ENCODE measurements at places on chromosomes 1 and 21.
A peak's percentile ranks its signal among the peaks of the same experiment; 100 is the strongest.

GRCh38 chr1:11838349-11839272, 9.0 kb downstream of the NPPA start:
- DNase-seq, result peak; percentile 67

DNA sequence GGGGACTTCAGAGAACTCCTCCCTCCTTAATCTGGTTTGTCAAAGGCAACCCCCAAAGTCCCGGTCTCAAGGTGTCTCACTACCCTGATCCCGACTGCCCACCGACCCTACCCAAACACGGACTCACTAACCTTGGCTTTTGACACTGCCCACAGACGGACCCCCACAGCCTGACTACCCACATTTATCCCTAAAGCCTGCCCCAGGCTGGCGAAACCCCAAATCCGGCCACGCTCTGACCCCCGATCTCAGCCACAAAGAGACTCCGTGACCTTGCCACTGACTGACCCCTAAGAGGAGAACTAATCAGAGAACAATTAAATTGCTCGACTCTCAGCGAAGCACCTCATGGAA, 5.2 kb downstream of the ID3 start:
- DNase-seq, result no peak

DNA sequence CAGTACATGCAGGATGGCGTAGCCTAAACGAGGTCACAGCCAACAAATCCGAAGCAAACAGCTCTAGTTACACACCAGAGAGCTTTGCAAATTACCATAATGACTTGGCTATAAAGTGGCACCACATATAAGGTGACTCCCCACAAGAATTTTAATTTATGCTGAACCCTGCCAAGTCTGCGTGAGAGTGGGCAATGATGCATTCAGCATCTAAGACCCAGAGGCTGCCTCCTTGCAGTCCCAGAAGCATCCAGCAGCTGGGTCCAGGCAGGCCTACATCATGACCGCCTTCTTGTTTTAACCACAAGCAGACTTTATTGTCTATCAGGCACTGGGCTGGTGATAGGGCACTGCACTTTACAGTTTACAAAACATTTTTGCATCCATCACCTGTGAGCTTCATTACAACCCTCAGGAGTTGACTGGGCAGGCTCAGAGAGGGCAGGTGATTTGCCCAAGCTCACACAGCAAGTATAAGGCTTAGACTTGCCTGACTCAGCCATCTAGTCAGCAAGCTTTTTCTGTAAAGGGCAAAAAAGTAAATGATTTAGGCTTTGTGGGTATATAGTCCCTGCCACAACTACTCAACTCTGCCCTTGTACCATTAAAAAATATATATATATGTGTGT, 134.6 kb downstream of the GLIS1 start:
- no peak for DNase-seq

- DNase-seq, result no peak
Observed at GRCh38 chr1:106223213-106223612, 833.3 kb upstream of the PRMT6 start.

GRCh38 chr1:219317762-219318353, 144.2 kb downstream of the LYPLAL1 start:
- no peak for DNase-seq

- DNase-seq, result no peak
Observed at GRCh38 chr1:1351511-1352427, 2.6 kb upstream of the DVL1 start.

All from stimulated activated CD4-positive, alpha-beta T cell treated with anti-CD3 and anti-CD28 coated beads, Interleukin-1b, Interleukin-23, amount 100 ng/mL, for 4 hours (primary cell).